ENCODE measurements at places on chromosomes 2 and 18.

GRCh38 chr2:152468899-152469692, 134.1 kb downstream of the FMNL2 start:
- no peak for DNase-seq

DNA sequence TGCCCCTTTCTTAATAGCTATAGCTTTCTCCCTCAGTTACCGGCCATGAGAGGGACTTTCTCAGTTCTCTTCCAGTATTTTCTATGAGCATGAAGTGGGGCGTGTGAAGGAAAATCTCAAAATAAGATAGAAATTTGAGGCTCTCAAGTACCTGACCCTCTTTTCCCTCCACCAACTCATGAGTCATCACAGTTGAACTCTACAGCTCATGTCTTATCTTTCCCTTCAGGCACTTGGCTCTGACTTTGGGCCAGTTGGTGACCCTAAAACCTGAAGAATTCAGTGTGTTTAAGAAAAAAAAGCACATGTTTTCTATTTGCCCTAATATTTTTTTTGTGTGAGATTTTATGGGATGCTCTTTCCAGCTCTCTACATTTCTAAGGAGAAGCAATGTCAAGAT, 896.7 kb upstream of the ZEB2 start:
- DNase-seq, result no peak

GRCh38 chr18:73119574-73119973, 251.8 kb upstream of the NETO1 start:
- no peak for DNase-seq

DNA sequence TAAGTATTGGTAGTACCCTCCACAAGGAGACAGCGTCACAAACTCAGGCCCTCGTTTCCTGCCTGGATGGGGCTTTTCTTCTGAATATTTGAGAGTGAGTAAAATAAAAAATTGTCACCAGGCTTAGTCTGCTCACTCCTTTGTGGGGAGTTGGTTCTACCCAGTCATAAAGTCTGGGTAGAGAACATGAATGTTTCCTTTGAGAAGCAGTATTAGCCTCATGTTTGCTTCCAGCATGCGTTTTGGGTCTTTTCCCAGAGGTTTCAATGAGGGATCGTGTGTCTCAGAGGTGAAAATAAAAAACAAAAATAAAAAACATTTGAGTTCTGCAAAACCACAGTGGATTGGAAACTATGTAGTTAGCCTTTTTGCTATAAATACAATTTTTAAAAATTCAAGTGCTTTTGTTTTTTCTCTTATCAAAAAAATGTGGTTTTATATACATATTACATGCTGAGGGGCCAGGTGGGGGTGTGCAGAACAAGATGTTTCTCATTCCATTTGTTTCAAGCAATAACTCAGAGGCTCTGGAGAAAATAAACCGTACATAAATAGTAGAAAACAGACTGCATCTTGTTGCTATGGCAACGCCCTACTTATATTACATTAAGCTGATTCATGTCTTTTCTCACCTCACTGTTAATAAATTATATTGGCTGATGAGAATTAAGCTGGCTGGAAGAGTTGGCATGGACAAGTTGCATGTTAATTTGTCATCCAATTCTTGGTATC, 225.4 kb upstream of the FBXO11 start:
- DNase-seq, result no peak

DNA sequence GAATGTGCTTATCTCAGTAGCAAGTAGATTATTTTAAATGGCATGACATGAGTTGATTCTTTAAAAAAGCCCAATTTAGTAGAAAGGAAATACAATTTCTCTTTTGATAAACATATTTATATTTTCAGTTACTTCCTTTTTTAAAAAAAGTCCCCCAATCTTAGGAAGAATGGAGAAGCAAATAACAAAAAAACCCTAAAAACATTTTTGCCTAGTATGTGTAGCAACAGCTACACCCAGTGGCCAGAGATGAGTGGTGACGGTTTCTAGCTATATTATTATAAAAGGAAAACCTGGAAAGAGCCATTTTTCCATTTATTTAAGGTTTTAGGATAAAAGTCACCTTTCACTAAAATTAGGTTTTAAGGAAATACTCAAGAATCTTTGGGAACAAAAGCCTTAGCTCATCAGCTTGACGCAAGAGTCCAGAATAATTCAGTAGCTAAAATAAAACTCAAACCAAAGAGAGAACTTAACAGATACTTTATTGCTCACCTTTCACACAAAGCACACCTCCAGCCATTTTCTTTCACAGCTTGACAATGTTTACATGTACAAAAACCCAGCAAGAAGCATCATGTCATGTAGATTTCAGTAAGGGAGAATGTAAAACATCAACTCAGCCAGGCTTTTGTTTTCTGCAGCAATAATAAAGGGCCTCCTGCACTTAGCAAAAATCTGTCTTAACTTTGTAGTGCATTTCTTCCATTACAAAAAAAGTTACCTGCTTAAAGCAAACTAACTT, 15.7 kb downstream of the FAM98A start:
- no peak for DNase-seq

- no peak for DNase-seq
These were observed 52.9 kb downstream of the PPP1R1C start for GRCh38 chr2:182038576-182038975.

DNA sequence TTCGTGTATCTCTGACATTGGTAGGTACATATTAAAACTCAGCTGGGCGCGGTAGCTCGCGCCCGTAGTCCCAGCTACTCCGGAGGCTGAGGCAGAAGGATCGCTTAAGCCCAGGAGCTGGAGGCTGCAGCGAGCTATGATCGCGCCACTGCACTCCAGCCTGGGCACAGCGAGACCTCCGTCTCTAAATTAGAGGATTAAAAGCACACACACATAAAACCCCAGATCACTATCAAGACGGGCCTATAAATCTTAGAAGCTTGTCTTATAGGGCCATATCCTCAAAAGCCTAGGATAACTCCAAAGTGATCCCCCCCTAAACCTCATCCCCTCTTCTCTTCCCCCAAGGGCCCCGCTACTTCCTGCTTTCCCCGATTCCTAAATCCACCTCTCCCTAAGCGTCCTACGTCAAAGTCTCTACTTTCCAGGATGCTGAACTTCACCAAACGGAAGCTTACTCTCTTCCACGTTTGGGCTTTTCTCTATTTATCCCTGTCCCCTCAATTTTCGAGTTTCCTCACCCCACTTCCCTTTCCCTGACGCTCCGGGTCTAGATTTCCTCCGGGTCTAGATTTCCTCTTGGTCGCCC, 707 bp downstream of the KRCC1 start:
- DNase-seq, result no peak

GRCh38 chr2:215476424-215476823, 40.6 kb upstream of the FN1 start:
- DNase-seq, result no peak

- no peak for DNase-seq
These were observed 25.0 kb upstream of the FAHD2A start for GRCh38 chr2:95377216-95378123.

DNA sequence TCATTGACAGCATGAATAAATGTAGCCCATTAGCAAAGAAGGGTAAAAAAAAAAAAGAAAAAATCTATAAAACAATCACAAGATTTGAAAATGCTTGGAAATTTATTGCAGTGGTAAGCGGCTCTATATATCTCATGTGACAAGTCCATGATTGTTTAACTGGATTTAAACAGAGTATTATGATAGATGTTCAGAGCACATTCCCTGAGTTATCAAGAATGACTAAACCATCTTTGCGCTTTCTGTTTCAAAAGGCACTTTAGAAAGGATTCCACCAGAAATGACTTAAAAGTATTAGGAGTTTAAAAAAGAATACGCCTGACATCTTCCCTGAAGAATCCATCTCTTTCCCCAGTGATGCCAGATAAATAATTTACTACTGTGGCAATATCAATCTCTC, 409.5 kb upstream of the UBE2E3 start:
- no peak for DNase-seq

DNA sequence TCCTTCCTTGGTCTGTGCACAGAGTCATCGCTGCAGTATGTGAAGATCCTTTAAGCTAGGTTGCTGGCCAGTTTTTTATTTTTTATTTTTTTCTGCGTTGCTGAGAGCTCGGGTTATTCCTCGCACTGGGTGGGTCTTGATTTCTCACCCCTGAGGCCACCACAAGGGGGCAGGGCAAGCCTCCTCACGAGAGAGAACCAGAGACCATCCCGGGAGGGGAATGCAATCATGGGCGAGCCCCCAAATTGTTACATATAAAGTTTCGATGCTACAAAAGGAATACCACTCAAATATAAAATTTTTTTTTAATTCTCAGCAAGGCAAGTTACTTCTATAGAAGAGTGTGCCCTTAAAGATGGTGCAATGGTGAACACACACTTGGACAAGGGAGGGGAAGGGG, 24.9 kb downstream of the HTR2B start:
- DNase-seq, result no peak

DNA sequence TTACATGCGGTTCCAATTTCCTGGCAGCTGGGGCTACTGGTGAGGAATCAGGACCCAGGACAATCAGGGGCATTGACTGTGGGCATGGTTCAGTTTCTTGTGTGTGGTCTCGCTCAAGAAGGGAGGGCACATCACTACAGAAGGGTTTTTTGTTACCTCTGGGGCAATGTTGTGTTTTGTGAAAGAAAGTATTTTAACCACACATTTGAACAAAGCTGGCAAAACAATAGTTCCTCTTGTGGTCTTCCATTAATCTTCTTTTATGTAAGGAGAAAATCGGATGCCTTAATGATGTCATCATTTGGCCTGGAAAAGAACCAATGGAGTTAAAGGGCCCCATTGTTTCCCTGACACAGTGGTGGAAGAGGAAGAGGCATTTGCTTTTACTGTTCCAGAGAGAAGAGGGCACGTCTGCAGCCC, 197.4 kb downstream of the SH3BP4 start:
- DNase-seq, result no peak

GRCh38 chr18:64118406-64118805, 30.5 kb downstream of the LINC00305 start:
- DNase-seq, result no peak

- DNase-seq, result no peak
These were observed 2.0 kb downstream of the XPO1 start for GRCh38 chr2:61536180-61536571.

DNA sequence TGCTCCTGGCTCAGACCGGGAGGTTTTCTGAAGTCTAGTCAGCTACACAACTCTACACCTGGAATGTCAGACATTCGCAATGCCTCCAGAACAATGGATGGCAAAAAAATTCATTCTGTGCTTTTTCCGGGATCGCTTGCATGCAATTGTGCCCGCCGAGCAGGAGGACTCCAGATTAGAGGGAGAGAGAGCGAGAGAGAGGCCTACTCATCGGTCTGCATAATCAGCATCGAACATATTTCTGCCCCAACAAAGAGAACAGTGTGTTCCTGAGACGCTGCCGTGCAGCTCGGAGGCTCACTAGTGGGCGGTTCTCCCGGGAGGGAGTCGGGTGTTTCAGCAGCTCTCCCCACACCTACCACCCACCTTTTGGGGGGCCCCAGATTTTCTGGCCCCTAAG, 117.1 kb downstream of the KLHL29 start:
- no peak for DNase-seq

- DNase-seq, result no peak
These were observed 16.9 kb downstream of the ACSL3 start for GRCh38 chr2:222877556-222878300.

- no peak for DNase-seq
These were observed 171.3 kb downstream of the ARHGAP15 start for GRCh38 chr2:143300536-143300935.

- DNase-seq, result no peak
These were observed 40.4 kb upstream of the ATIC start for GRCh38 chr2:215271446-215271845.

DNA sequence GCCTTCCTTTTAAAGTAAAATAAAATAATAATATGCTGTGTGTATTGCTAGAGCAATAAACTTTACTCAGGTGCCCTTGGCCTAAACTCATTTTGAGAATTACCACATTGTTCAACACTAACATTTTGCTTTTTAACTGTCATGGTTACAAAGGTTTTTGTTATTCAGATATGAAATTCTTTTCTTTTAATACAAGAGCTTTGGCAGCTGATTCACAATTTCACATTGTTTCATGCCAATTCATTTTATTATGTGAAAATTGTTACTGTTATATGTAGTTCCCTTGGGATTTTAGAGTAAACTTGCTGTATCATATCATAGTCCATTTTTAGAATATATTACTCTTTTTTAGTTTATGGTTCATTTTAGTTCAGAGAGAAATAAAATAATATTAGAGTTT, 65.8 kb upstream of the ZNF804A start:
- no peak for DNase-seq

DNA sequence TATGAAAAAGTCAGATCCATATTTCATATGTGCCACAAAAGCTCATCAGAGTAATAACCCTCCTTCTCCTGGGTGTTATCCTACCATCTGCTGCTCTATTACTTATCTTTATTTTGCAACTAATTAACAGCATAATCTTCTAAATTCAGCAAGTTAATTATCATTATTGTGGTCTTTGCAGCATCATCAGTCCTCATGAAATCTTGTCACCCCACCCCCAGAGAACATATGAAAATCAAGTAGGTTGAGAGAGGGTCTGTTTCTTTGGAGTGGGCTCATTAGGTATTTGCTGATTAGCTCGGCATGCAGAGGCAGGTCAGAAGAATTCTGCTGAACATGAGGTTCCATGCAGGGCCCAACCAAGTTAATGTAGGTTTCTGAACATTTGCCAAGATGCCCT, 64.8 kb downstream of the ATF2 start:
- no peak for DNase-seq

All from activated T-helper 1 cell treated with anti-CD3 and anti-CD28 coated beads, Interleukin-2, amount 50 U/mL, for 16 hours (primary cell).